DMS79 treated with DMSO at 0.1 percent for 48 hours (cell line): ENCODE measurements at places on chromosomes 11 and 22.

DNA sequence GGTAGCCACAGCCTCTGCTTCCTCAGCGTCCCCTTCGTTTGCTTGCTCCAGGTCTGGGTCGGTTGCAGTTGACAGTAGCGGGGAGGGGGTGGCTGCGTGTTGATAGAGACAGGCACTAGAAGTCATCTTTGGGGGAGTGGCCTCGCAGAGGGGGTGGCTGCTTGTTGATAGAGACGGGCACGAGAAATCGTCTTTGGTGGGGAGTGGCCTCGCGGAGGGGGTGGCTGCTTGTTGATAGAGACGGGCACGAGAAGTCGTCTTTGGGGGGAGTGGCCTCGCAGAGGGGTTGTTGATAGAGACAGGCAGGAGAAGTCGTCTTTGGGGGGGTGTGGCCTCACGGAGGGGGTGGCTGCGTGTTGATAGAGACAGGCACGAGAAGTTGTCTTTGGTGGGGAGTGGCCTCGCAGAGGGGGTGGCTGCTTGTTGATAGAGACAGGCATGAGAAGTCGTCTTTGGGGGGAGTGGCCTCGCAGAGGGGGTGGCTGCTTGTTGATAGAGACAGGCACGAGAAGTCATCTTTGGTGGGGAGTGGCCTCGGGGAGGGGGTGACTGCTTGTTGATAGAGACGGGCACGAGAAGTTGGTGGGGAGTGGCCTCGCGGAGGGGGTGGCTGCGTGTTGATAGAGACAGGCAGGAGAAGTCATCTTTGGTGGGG is 328.3 kb downstream of the TBC1D22A start:
- DNase-seq, result no peak

DNA sequence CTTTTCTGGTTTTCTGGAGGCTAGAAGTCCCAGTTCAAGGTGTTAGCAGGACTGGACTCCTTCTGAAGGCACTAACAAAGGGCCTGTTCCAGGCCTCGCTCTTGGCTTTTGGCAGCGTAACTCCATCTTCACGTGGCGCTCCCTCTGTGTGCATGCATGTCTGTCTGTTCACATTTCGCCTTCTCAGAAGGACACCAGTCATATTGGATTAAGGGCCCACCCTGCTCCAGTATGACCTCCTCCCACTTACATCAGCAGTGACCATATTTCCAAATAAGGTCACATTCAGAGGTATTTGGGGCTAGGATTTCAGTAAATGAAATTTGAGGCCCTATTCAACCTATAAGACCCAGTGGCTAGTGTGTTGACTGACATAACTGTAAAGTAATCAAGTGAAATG is 20.0 kb downstream of the APLP2 start:
- no peak for DNase-seq

GRCh38 chr22:50621356-50621880 is 6.5 kb downstream of the ARSA start:
- peak; percentile 18 for DNase-seq

DNA sequence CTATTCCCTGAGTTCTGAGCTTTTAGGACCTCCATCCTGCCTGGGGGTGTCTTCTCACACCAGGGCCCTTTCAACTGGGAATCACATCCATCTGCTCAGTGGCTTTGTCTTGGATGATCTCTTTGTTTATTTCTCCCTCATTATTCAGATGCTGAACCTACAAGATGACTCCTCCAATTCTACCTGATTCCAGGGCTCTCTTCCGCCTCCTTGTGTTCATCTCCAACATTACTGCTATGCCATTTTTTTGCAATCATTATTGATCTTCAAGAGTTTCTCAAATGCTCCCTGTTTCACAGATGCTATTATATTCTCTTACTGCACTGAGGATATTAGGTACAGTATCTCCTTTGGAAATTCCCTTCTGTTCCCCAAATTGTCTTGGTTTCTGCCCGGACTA is 307.7 kb downstream of the SHANK2 start:
- DNase-seq, result no peak

DNA sequence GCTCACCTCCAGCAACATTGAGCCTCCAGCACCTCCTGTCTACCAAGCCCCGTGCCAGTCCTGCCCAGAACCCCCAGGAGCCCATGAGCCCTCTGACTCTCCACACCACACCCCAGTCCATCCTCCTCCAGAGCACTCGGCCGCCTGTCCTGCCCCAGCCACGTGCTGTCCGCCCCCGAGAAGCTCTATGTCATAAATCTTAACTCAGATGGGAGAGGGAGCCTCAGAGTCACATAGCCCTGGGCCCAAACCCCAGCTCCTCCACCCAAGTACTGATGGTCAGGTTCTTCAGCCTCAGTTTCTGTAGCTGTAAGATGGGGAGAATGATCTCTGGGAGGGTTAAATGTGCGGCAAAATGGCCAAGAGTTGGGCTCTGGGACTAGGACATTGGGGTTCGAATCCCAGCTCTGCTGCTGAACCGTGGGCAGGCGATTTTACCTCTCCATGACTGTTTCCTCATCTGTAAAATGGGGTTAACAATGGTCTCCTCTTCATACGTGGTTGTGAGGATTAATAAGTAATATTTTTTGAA is 27.8 kb downstream of the CYTH4 start:
- DNase-seq, result no peak

DNA sequence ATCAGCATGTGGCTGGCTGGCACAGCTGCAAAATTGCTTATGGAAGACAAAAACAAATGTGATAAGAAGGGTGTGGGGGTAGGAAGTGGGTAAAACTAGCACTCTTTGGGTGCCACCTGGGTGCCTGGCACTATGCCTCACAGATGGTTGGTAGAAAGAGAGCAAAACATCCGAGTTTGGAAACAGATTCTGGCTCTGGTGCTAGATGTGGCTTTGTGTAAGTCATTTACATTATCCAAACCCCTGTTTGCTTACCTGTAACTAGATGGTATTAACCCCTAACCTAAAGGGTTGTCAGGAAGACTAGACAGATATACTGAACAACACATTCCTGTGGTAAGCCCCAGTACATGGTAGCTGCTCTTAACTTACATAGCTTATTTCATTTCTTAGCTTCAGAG is 905.6 kb downstream of the DLG2 start:
- DNase-seq, result no peak

DNA sequence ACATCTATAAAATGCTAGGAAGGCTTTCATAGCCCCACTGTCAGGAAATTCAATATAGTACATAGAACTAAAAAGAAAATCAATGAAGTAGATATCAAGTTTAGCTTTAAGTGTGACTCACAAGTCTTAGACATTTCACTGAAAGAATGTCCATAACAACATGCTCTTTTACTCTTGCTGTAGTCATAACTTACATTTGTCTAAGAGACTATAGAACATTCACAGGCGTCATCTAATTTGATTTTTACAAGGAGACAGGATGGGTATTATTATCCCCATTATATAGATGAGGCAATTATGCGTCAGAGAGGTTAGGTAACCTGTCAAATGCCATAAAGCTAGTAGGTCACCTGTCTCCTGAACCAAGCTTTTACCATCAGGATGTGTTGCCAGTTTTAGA is 36.9 kb downstream of the BDNF start:
- DNase-seq, result no peak

- DNase-seq, result no peak
These were observed 31.7 kb downstream of the INSC start for GRCh38 chr11:15146271-15147003.

GRCh38 chr11:66586136-66586535 is 6.7 kb downstream of the CCDC87 start:
- no peak for DNase-seq

DNA sequence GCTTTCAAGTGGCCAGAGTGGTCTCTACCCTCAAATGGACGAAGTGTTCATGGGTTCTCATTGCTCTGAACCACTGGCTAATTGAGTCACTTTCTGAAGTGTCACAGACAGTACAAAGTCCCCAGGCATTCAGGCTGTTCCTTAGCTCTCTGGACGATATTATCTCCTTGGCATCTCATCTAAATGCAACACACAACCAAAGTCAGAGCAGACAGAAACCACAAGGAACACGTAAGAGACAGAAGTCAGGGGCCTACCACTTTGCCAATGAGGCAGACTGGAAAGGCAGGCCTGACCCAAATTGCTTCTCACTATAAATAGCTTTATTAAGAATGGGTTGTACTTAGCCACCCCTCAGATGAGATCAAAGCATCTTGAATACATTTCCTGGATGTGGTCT is 29.0 kb upstream of the LDLRAD3 start:
- DNase-seq, result no peak

DNA sequence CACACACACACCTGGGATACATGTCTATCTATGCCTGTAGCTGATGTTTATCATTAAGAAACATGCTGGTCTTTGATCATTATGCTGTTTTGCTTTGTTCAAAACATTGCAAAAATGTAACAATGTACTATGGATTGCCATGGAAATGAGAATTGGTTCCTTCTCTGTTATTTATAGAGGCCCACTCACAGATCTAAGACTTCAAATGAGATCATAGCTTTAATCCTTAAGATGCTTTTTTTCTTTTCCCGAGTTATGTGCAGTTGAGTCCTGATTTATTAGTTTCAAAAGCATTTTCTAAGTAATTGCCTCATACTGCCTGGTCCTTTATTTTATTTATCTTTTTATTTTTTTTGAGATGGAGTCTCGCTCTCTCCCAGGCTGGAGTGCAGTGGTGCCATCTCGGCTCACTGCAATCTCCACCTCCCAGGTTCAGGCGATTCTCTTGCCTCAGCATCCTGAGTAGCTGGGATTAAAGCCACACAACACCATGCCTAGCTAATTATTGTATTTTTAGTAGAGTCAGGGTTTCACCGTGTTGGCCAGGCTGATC is 131.4 kb downstream of the LUZP2 start:
- DNase-seq, result no peak

DNA sequence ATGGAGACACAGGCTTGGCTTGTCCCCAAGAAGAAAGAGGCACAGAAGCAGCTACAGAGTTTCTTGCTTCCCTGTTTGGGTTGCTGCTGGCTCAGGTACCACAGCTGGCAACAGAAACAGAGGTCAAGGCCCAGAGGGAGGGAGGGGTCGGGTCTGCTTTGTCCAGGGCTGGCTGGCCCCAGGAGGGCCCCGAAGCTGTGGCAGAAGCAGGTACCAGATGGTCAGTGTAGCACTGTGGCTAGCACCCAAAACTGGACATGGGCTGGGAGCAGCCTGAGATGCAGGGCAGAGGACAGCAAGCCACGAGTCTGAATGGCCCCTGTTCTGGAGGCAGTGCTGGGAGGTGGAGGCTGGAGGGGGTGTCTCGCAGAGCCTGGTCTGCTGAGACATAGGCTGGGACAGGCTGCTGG is 52.3 kb upstream of the CCDC188 start:
- DNase-seq, result no peak

GRCh38 chr11:126391970-126392632 is 36.6 kb downstream of the ST3GAL4 start:
- DNase-seq, result peak; percentile 84

DNA sequence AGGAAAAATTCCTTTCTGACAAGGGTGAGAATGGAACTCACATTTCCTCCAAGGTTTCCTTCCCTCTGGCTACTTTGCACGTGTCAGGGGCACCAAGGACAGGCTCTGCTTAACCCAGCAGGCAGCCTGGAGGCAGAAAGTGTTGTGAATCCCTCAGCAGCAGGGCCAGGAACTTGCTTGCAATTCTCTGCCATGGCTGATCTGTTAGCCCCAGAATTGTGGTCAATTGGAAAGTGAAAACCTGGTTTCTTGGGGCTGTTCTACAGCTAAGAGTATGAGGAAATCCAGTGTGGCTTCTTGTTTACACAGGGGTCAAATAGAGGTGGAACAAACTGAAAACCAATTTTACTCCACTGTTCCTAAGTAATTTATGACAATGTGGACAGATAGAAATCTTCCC is 38.3 kb upstream of the CEP295 start:
- no peak for DNase-seq

GRCh38 chr11:35911013-35911412 is 32.8 kb upstream of the LDLRAD3 start:
- no peak for DNase-seq

DNA sequence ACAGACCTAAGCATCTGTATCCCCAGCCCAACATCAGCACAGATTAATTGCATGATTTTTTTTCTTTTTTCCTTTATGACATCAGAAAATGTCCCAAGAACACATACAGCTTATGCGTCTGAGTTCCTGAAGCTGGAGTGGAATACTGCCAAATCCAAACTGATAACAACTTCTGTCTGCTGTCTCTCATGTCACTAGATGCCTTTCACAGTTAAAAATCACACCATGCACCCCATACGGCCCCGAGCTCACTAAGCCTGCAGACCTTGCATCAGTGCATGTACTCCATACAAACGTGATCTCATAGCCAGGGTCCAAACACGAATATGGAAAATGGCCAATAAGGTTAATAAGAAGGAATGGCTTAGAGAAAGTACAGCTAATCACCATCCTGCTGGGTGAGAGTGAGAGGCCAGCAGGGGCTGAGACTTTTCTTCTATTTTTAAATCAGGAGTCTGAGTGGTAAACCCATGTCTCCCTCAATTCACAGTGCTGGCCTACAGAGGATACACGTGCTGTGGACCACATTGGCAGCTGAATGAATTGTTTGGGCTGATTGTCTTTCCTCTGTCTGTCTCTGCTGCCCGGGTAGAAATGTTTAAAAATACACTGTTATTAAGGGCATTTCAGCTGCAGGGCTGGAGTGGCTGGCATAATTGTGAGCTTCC is 350.6 kb upstream of the RAG2 start:
- DNase-seq, result no peak

- DNase-seq, result no peak
These were observed 96.0 kb downstream of the TRPC6 start for GRCh38 chr11:101487775-101488174.
